Amygdala (tissue), 56 donors: ENCODE measurements at places on chromosomes 5 and 9.

DNA sequence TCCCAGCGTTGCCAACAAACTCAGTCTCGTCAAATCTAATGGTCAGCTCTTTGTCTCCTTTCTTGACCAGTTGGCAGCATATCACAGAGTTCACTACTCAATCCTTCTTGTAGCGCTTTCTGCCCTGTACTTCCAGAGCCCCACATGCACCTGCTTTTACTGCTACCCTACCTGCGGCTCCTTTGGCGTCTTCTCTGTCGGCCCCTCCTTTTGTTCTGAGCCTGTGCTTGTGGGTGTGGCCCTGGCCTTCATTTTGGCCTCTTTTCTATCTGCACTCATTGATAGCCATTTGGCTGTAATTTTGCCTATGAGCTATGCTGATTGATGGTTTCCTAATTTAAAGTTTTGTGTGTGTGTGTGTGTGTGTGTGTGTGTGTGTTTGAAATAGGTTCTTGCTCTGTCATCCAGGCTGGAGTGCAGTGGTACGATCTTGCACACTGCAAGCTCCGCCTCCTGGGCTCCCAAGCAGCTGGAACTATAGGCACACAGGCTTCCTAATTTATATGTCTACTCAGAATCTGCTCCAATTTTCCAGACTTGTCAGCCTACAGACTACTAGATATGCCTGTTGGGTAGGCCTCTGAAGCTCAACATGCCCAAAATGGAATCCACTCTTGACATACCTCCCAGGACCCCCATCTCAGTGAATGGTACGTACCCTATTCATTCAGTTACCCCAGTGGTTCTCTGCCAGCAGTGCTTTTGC lies 32.3 kb downstream of the ARPC5L start:
- DNase-seq: no peak

DNA sequence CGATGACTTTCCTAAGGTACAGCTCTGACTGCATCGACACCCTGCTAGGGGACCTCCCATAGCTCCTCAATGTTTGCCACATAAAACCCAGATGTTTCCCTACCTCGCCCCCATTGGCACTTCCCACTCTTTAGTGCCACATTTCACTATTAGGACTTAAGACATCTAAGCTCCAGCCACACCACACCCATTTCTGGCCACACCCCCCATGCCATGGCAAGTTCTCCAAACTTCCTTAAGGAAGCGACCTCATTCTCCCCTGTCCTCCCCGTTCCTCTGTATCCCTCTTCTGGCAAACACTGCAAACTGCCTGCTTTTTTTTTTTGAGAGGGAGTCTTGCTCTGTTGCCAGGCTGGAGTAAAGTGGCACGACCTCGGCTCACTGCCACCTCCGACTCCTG lies 62.9 kb downstream of the USP20 start:
- DNase-seq: no peak

DNA sequence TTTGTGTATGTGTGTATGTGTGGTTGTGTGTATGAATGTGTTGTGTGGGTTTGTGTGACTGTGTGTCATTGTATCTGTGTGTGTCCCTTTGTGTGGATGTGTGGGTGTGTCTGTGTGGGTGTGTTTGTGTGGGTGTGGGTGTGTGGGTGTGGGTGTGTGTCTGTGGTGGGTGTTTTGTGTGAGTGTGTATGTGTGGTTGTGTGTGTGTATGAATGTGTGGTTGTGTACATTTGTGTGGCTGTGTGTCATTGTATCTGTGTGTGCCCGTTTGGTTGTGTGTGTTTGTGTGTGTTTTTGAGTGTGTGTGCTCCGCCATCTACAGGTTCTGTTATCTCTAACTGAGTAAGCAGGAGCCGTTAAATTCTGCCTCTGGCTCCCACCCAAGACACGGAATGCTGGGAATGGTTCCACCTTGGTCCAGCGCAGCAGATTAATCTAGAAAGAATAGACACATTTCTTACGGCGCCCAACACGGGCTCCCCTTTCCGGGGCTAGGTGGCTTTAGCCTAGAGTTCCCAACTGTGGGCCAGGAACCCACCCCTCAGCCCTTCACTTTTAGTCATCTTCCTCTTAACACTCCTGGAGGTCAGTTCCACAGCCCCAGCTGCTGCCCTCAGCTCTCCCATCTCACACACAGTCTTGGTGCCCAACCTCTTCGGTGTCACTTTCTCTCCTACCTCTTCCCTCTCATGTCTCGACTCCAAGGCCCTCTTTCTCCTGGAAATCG lies 197.1 kb downstream of the TTLL11 start:
- no peak for DNase-seq

GRCh38 chr5:101897914-101898313 lies 398.2 kb downstream of the SLCO4C1 start:
- DNase-seq: no peak

GRCh38 chr9:136530461-136531089 lies 15.3 kb downstream of the NOTCH1 start:
- peak; percentile 25 for DNase-seq

DNA sequence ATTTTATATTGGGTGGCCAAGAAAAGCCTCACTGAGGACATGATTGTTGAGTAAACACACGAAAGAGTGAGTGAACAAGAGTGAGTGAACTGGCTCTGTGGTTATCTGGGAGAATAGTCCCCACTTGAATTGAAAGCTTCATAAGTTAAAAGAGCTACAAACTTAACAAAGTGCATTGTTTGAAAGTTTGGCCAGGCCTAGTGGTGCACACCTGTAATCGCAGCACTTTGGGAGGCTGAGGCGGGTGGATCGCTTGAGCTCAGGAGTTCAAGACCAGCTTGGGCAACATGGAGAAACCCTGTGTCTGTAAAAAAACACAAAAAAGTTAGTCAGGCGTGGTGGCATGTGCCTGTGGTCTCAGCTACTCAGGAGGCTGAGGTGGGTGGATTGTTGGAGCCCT lies 26.9 kb downstream of the SMC2 start:
- no peak for DNase-seq

DNA sequence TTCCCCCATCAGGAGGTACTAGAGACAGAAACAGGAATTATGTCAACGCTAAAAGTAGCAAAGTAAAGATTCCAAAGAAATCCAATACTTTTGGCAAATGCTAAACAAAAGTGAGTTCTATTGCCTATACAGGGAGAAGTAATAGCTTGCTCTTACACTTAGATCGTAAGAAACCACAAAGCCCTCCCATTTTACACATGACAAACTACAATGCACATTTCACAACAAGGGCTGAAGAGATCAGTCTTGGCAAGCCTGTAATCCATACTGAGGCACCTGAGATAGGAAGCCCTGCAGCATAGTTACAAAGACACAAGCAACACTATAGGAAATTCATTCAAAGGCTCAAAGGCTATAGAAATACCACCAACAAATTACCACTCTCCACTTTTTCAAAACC lies 7.7 kb downstream of the HNRNPK start:
- no peak for DNase-seq

- no peak for DNase-seq
Measured at GRCh38 chr5:67876371-67876770, 339.2 kb upstream of the PIK3R1 start.

DNA sequence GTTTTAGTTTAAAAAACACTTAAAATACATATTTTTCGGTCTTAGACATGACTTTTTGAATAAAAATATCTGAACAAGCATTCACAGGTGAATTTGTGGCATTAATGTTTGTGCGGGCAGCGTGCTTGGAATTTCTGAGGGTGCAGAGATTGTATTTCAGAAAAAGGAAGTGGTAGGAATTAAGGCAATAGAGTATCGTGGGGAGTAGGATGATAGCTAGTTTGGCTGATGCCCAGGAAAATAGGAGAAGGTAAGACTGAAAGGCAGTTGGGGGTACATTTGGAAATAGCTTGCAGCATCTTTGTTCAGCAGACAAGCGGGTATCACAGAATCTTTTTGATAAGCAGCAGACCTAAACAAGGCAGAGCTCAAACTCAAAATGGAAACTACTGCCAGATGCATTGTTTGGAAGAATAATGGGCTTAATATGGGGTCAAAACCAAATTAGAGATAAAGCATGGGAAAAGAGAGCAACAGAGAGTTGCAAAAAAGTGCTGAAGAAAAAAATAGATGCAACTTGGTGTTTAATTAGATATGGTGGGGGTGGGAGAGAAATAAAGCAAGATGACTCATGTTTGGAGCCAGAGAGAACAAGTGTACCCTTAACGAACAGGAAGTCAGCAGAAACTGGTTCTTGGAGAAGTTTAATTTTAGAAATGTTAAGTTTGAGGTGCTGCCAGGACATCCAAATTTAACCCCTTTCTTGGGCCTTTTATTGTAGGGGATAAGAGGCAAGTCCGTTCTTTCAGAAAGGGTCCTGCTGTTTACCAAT lies 85.7 kb upstream of the ARRDC3 start:
- no peak for DNase-seq

- no peak for DNase-seq
Measured at GRCh38 chr5:124843596-124843899, 97.1 kb upstream of the ZNF608 start.

DNA sequence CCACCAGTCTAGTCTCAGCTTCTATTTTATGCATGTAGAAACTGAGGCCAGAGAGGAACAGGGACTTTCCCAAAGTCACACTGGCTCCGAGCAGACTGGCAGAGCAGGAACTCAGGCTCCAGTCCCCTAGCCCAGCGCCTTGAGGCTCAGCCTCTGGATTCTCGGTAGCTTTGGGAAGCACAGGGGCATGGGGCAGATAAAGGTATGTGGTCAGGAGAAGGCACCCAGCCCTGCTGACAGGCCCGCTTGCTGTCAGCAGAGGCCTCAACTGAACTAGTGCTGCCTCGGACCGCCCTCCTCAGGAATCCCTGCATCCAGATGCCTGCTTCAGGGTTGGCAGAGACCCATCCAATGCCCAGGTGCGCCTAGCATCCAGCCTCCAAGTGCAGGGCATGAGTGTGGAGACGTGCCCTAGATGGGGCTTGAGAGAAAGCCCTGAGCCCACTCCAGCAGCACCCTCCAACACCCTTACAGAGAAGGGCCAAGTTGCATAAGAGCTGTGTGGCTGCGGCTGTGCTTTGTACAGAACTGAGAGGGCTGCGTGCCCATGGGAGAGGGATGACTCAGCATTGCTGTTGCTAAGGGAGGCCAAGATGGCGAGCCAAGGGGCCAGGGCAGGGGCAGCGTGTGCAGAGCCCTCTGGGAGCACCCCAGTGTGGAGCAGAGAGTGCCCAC lies 168.6 kb downstream of the MACROH2A1 start:
- DNase-seq: no peak

DNA sequence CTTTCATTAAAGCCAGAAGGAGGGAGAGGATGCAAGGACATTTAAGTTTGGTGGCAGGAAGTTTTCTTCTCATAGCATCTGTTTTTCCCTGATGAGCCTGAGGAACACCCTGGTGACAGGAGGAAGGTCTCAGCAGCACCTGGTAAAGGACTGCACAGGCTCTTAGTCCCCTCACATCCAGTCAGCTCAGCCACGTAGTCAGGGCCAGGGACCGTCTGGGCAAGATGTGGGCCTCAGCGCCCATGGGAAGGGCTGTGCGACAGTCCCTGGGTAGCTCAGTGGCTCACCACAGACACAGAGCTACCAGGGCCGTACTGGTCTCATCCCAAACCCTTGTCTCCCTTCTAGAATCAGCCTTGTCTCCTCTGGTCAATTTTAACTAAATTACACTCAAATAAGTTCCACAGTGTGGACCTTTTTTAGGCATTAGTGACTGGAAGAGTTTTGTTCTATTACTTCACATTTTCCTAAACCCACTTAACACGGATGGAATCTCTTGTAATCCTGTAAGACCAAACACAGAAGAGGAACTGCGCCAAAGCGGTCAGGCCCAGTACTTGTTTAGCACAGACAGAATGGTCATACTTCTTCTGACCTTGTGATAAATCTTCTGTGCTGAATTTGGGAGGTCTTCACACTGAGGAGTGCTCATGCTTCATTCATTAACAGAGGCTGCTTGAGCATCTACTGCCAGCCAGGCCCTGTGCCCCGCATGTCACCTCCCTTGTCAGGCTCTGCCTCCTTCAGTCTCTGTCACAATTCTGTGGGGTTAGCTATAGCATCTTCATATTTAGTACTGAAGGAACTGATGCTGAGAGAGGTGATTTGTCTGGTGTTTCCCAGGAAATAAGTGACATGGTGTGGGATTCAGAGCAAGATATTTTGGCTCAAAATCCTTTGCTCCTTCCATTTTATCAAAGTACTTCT lies 91.4 kb downstream of the ANGPTL2 start:
- DNase-seq: no peak

DNA sequence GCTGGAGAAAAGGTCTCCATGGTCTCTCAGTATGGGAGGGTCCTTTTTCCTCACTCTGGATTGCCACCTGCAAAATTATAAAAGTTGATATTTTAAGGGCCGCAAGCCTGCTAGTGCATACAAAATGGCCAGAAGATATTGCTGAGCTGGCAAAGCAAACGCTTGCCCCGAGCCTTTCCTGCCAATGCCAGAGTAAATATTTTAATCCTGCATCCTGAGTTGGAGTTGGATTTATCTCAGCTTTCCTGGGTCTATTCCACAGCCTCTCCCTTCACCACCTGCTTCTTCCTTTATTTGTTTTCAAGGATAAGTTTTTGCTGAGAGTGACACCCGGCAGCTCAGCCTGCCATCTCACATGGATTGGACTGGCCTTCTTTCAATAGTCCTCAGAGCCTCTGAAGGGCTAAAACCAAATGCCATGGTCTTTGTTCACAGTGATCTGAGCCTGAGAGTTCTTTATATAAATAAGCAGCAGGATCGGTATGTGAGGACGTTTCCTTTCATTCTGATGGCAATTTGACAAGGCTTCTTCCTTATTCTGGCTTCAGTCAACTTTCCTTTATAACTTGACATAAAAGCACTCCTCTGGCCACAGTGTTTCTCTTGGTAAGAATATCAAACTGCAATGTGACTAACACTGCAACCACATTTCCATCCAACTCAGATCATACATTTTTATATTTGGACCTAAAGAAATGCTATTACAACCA lies 170.1 kb downstream of the ADAMTS12 start:
- no peak for DNase-seq

GRCh38 chr5:66628561-66628960 lies 32.4 kb downstream of the MAST4 start:
- no peak for DNase-seq

DNA sequence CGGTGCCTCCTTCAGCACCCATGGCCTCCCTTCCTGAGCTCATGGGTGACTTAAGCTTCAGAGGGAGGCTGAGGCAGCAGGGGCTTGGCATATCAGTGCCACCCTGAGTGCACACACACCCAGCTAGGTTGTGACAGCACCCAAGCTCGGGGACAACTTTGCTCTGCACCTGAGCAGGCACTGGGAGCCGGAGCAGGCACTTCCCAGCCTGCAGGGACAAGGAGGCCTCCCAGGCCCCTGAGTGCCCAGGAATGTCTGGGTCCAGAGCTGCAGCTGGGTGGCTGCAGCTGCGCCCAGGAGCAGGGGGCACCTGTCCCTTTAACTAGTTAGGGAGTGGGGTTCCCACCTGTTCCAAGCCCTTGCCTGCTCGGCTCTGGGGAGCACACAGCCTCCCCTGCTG lies 48.7 kb upstream of the CDH12 start:
- no peak for DNase-seq

- DNase-seq: no peak
Measured at GRCh38 chr5:155728146-155728856, 598.7 kb upstream of the SGCD start.
